Stimulated activated CD4-positive, alpha-beta T cell treated with anti-CD3 and anti-CD28 coated beads, Interleukin-12 subunit alpha, Interleukin-12 subunit beta, amount 100 ng/mL, for 4 hours (primary cell): ENCODE measurements at places on chromosomes 7 and 10.

DNA sequence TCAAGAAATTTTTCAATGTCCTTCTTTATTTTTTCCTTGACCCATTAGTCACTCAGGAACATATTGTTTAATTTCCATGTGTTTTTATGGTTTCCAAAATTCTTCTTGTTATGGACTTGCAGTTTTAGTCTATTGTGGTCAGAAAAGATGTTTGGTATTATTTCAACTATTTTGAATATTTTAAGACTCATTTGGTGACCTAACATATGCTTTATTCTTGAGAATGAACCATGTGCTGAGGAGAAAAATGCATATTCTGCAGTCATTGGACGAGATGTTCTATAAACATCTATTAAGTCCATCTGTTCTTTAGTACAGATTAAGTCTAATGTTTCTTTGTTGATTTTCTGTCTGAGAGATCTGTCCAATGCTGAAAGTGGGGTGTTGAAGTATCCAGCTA, 42.3 kb upstream of the MDFIC start:
- no peak for DNase-seq

DNA sequence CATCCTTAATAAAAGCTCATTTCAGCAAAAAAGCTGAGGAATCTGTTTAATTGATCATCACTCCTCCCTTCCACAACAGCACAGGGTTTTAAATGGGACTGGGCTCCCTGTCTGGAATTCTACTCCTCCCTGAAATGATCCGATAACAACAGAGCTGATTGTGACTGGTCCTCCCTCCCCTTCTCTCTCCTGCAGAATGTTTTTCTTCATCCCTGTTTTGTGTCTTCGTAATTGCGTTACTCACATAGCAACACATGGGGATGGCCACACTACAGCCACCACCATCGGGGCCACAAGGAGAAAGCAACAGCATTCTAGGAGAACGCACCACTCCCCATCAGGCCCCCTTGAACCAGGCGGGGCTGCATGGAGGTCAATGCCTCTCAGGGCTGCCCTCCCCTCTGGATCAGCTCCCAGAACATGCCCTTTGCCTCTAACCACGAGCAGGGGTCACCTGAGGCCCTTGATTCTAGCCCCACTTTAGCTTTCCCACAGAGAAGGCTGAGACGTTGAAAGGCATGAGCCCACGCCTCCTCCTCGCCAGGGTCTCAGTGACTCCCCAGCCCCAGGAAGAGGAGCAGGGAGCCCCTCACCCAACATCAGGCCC, 152.6 kb downstream of the PLXNA4 start:
- no peak for DNase-seq

DNA sequence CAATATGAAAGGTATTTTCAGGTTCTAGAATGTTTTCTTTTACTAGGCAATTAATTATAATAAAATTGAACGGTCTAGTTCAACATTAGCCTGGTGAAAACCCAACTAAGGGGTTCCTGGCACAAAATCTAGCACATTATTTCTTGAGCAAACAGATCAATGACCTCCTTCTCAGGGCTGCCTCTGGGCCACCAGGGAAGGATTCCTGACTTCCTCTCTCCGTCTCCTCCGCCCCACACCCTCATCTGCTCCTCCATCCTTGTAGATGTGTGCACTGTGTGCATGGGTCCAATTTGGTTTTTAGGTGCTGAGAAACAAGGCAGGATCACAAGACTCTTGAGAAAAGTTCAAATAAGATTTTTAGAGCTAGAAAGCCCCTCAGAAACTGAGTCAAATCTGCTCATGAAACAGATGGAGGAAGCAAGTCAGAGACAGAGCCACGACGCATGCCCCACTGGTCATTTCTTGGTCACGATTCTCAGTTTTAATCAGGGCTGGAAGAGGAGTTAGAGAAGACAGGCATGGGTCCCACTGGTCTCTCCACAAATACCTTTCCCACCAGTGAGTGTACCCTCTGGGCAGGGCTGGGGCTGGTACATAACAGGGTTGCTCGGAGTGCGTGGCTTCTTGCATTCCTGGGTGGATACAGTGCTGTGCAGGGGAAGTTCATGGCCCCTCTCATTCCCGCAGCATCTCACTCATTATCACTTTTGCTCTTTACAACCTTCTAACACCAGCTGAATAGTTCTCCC, 3.8 kb downstream of the TRPV6 start:
- no peak for DNase-seq

DNA sequence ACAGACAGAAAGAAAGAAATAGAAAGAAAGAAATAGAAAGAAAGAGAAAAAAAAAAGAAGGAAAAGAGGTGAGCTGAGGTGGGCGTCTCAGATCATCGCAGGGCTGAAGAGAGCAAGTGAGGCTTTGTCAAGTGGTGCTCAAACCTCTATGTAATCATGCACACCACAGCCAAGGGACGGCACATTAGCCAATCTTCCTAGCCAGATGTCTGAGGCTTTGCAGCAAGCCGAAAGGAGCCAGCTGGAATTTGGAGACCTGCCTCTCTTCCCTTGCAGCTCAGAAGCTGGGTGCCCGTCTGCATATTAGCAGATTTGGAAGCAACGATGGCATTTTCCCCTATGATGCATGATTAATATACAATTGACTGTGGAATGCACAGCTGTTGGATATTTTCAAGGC, 52.5 kb downstream of the ADRA2A start:
- no peak for DNase-seq

DNA sequence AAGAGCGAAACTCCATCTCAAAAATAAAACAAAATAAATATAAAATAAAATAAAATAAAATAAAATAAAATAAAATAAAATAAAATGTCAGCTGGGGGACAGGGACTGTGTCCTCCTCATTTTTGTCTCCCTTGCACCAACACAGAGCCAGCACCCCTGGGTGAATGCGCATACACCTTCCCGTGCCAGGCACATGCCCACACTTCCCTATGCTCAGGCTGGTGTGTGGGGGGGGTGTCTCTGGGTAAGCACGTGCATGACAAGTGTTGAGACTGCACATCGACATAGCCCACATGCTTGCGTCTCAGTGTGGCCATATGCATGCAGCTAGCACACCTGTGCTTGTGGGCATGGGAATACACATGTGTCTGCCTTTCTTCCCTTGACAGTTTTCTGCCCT, 24.7 kb upstream of the TLX1 start:
- DNase-seq: no peak

GRCh38 chr7:86970986-86971385, 88.5 kb downstream of the ELAPOR2 start:
- DNase-seq: no peak

DNA sequence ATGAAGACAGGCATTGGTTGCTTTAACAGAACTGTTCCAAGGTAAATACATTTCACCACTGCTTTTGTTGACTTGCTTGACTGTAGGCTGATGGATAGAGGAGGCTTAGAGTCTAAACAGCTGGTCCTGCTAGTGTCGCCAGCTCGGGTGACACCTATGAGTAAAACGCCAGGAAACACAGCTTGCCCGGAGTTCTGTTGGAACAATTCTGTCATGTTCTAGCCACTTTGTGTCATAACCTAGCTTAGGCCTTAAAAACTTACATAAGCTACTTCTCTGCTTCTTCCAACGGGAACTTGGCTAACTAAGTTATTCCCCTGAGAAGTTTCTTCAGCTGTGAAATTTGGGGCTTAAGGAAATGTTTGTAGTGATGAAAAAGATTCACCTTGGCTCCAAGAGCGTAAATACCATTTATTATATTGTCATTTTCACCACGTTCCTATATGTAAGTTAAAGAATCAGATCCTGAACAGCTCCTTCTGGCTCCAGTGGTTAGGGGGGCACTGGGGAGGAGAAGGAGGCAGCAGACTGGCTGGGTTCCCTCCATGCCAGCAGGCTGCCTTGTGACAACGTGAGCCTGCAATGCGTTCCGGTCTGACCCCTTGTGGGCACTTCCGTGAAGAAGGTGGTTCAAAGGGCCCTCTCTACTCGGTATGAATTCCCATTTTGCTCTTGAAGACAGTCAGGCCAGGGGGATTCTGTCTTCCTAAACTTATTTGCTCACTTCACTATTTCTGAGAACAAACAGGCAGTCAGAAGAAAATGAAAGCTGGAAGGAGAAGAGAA, 253.2 kb downstream of the BMPER start:
- DNase-seq: no peak

DNA sequence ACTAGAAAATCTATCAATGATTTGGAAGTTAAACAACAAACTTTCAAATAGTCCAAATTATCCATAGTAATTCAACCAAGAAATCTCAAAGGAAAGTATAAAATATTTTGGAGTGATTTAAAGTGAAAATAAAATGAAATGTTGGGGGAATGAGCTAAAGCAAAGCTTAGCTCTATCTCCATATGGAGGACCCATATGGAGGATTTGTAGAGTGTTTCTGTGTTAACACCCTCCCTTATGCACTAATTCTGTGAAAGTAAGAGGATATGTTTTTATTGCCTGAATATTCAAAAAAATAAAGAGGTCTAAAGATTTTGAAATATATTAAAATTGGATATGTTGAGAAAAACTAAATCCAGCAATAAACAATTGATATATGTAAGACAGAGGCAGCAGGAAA, 31.6 kb downstream of the CDC14C start:
- DNase-seq: no peak
